ENCODE measurements at places on chromosomes 2 and 18.

DNA sequence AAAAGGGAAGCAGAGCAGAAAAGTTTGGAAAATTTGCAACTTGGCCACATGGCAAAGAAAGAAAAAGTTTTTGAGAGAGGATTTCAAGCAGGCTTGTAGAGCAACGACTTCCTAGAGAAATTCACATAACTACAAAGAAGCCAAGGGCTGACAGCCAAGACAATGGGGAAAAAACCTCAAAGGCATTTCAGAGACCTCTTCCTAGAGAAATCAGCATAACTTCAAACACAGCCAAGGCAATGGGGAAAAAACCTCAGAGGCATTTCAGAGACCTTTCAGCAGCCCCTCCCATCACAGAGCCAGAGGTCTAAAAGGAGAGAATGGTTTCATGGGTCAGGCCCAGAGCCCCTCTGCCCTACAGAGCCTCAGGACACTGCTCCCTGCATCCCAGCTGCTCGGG is 7.2 kb downstream of the ADI1 start:
- DNase-seq, result no peak

- peak; percentile 97 for DNase-seq
Measured at GRCh38 chr2:224869601-224870233, 153.6 kb upstream of the CCDC195 start.

GRCh38 chr2:168912466-168912865 is 11.4 kb downstream of the G6PC2 start:
- no peak for DNase-seq

DNA sequence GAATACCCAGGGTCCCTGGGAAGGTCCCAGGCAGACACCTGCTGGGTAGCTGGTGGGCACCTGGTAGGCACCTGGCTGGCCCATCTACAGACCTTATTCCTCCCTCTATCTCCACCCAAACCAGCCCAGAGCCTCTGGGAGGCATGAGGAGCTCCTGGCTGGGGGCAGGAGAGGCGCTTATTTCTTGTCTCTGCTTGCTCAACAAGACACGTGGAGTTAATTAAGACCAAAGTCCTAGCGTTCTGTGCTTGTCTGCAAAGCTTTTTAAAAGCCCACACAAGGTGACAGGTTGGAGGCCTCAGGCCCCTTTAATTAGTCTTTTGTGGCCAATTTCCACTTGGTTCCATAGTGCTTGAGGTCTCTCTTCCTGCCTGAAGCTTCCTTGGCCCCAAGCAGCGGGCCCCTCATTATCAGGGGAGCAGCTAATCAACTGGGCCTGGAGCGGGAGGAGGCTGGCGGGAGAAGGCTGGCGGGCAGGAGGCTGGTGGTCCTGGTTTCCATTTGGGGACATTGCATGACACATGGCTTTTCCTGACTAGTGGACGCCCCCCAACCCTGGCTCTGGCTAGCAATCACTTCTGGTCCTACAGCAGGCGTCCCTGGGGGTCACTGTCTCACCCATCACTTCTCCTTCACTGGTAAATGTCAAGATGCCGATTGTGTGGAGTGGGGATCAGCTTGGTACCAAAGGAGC is 65.4 kb upstream of the HDAC4 start:
- DNase-seq, result no peak

DNA sequence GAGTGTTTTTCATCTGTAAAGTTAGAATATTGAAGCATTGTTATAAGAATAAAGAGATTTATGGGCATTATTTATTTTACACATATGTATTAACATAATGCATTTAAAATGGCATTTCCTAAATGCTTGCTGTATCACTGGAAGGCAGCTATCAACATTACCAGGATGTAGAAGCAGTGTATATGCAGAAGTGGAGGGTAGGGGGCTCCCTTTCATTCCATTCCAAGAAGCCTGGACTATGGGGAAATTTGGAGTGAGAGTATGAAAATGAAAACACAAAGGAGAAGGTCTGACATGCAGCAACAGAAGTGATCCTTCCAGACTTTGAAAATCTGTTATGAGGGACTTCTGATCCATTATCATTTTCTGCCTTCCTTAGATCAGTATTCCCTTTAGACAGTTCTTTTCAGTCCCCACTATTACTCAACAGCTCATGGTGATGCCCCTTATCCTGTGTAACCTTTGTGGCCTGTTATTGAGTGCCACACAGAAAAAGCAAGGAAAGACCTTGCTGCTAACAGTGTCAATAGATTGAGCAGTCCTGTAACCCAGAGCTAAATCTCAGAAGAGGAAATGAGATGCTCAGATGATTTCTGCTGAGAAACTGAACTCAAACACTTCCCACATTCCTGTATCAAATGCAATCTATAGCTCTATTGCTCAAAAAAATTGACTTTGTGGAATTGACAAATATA is 216.6 kb downstream of the HNMT start:
- no peak for DNase-seq

DNA sequence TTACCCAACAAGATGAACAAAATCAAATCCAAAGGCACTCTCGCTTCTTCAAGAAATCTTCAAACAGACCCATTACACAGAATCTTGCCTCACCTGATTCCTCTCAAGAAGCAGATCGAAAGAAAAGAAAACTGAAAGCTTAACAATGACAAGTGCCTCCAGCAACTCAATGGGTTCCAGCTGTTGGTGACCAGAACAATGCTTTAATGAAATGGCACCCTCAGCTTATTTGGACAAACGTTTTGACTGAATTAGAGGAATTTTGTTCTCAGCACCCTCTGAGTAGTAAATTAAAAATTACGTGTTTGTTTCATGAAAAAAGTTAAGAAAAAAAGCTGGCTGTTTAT is 211.0 kb downstream of the ZNF521 start:
- no peak for DNase-seq

- DNase-seq, result peak; percentile 96
Measured at GRCh38 chr2:9112079-9112721, 94.4 kb upstream of the ASAP2 start.

GRCh38 chr18:25240420-25240770 is 111.6 kb downstream of the ZNF521 start:
- DNase-seq, result no peak

- DNase-seq, result no peak
Measured at GRCh38 chr18:77376043-77376732, 126.5 kb downstream of the GALR1 start.

DNA sequence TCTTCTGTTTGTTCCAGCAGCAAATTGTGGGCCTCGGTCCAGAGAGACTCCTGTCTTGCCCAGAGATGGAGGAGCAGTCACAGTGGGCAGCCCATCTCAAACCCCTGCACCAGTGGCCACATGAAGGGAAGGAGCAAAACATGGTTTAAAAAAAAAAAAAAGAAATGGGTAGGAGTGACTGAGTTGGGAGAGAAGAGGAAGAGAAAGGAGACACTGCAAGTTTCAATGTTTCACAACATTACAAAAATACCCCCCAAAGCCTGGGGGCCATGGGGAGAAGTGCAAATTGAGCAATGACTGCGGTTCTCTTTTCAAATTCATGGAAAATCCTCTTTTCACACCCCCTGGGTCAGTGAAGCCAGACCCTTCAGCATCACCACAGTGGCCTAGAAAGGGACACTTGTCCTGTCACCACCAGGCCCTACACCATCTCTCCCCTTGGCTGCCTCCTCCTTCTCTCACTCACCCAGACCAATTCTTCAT is 117.1 kb downstream of the ZFP36L2 start:
- no peak for DNase-seq

GRCh38 chr2:85549826-85550225 is 10.9 kb downstream of the MAT2A start:
- peak; percentile 99 for DNase-seq

GRCh38 chr2:183993052-183993451 is 605.3 kb upstream of the ZNF804A start:
- DNase-seq, result no peak

DNA sequence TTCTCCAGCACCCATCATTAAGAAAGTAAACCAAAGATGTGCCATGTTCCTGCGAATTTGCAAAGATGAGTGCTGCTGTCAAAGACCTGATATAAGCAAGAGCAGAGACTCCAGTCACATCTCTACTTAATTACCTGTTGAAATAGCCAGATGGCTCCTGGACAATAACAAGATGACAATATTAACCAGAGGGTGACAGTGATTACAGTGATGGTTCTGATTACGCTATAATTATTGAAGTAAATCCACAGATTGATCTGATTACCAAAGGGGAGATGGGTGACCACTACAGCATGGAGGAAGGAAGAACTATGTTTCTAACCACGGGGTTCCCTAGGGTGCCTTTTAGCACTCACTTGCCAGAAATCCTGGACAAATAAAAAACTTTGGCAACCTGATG is 36.5 kb upstream of the AFF3 start:
- no peak for DNase-seq

- no peak for DNase-seq
Measured at GRCh38 chr18:23143016-23143814, 7.9 kb downstream of the CABLES1 start.

- peak; percentile 69 for DNase-seq
Measured at GRCh38 chr2:238418196-238418998, 8.3 kb upstream of the ASB1 start.

DNA sequence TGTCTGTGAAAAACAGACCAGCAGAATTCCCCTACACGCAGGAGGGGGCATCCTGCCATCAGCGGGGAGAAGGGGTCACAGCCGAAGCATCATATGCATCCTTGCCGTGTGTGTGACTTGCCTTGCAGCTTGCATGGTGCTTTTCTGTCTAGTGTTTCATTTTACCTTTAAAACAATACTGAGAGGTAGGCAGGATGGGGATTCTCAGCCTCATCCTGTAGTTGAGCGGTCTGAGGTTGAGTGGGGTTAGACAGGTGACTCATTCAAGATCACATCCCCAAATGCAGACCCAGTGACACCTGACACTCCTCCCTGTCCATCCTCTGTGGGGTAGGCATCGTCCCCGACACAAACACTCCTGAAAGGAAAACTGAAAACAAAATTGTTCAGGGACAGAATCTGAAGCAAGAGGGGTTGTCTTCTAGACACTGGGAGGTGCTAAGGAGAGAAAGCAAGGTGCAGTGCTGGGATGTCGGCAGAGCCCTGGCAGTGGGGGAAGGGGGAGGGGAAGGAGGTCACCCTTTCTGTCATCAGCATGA is 7.9 kb downstream of the ARL4C start:
- no peak for DNase-seq

DNA sequence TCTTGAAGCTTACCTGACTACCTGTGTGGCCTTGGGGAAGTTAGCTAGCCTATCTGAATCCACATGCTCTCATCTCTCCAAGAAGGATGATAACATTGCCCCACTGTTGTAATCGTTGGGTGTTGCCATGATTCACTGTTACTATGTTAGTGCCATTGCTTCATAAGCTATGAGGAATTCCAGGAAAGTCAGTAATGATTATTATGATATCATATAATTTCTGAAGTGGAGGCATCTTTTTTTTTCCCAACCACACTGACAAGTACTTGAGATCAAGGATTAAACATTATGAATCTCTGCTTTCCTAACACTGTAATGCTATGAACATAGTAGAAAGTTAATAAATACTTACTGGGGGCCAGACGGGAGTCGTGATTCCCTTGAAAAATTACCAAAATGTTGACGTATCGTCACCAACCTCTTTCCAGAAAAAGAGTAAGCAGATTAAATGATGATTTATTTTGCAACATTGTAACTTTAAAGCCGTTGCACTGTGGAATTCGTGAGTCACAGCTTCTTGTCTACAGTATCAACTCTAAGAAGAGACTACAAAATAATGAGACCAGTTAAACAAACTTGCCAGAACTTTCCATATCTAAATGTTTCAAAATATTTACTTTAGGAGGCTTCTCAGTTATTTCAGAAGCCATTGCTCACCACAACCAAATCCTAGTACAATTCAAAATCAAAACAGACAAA is 459.9 kb downstream of the PIK3C3 start:
- no peak for DNase-seq

DNA sequence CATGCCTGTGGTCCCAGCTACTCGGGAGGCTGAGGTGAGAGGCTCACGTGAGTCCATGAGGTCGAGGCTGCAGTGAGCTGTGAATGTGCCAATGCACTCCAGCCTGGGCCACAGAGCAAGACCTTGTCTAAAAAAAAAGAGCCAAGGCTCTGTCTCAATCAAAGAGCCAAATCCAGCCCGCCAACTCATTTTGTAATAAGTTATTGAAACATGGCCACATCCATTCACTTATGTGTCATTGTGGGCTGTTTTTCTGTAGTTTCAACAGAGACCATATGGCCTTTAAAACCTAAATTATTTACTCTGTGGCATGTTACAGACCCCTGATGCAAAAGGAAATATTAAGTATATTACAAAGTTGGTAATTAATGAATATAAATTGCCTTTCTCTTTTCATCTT is 60.8 kb downstream of the GPR39 start:
- DNase-seq, result no peak

- no peak for DNase-seq
Measured at GRCh38 chr2:68770271-68771111, 35.9 kb downstream of the ARHGAP25 start.

GRCh38 chr2:240568678-240569522 is 616 bp downstream of the RNPEPL1 start:
- DNase-seq, result peak; percentile 64

DNA sequence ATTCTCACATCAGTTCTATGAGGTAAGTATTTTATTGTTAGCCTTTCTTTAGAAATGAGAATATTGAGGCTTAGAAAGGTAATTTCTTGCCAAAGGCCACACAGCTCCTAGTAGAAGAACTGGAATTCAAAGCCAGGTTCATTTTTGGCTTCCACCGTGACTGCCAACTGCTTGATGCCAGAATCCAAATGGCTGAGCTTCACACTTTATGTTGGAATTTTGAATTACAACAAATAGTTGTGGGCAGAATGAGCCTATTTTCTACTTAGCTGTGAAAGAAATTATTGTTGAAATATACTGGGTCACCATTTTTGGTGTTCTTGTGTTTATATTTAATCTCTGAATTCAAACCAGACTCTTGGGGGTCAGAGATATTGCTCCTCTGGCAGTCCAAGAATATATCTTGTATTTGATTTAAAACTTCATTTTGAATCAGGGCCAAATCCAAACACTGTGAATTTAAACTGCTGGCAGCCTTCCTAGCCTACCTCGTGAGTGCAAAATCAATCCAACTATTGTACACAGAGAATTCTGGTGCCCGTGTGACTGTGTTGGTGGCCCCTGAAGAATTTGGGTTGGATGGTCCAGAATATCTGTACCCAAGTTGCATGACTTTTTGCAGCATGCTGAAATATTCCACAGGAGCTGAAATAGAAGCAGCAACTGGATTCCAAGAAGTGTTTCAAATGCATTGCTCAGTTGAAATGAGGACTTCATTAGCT is 35.6 kb upstream of the LPIN1 start:
- DNase-seq, result no peak

Data from IMR-90 (cell line).